Activated naive CD8-positive, alpha-beta T cell treated with anti-CD3 and anti-CD28 coated beads, Interleukin-2, amount 10 ng/mL, durations not matched to agents 7 days and 5 days (primary cell): ENCODE measurements at places on chromosomes 7 and 10. TPM values are rescaled to one million over a fixed set of nuclear protein-coding genes. Genes with fewer than 3 reads are reported as not detected.
A peak's percentile ranks its signal among the peaks of the same experiment; 100 is the strongest.

The TMEM229A gene
- not detected for total RNA-seq

The FAM3C gene
- 21.8 TPM for total RNA-seq

DNA sequence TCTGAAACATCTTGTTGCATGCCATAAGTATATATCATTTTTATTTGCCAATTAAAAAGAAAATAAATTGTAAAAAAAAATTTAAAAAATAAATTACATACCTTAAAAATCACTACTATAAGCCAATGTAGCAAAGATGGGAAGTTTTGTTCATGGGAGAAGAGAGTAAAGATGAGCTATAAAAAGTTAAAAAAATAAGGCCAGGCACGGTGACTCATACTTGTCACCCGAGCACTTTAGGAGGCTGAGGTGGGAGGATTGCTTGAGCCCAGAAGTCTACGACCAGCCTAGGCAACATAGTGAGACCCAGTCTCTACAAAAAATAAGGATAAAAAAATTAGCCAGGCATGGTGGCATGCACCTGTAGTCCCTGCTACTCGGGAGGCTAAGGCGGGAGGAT is 8.4 kb upstream of the STK32C start:
- H3K36me3 ChIP-seq = no peaks in the 10 kb centered on the region
- H3K4me3 ChIP-seq = no peak overlapping the region
- H3K4me1 ChIP-seq = peaks cover 2% of the 10 kb centered on the region
- no peak overlapping the region for H3K27ac ChIP-seq

GRCh38 chr7:97555857-97556421 is 175.9 kb upstream of the TAC1 start:
- no peak for DNase-seq
- no peaks in the 10 kb centered on the region for H3K4me1 ChIP-seq

The TCAF2 gene
- 20.9 TPM for total RNA-seq

GRCh38 chr7:55365205-55365674 is at the start of gene LANCL2:
LANCL2 (plus strand) TSS chr7:55365337; CDS start chr7:55366026, 689 bp downstream.
- peak within 1 kb of the TSS; percentile 93 for H3K4me3 ChIP-seq

GRCh38 chr10:84416245-84416555 is 87.8 kb downstream of the CCSER2 start:
- peaks cover 1% of the 10 kb centered on the region for H3K27me3 ChIP-seq
- peaks cover 11% of the 10 kb centered on the region for H3K4me1 ChIP-seq
- DNase-seq = no peak
- H3K4me3 ChIP-seq = no peak overlapping the region

- H3K4me1 ChIP-seq = no peaks in the 10 kb centered on the region
- DNase-seq = no peak
- H3K27ac ChIP-seq = no peak overlapping the region
- no peaks in the 10 kb centered on the region for H3K36me3 ChIP-seq
- H3K4me3 ChIP-seq = no peak overlapping the region
These were observed 170.4 kb downstream of the WNT2 start for GRCh38 chr7:117152213-117153007.

GRCh38 chr7:151013356-151013732 is 10.9 kb downstream of the ATG9B start:
- H3K4me1 ChIP-seq = peaks cover 62% of the 10 kb centered on the region
- peaks cover 5% of the 10 kb centered on the region for H3K36me3 ChIP-seq
- DNase-seq = no peak
- H3K27me3 ChIP-seq = no peaks in the 10 kb centered on the region
- peak overlapping the region; percentile 93 for H3K4me3 ChIP-seq
- H3K27ac ChIP-seq = peak overlapping the region; percentile 98

The PITX3 gene
- not detected for total RNA-seq

DNA sequence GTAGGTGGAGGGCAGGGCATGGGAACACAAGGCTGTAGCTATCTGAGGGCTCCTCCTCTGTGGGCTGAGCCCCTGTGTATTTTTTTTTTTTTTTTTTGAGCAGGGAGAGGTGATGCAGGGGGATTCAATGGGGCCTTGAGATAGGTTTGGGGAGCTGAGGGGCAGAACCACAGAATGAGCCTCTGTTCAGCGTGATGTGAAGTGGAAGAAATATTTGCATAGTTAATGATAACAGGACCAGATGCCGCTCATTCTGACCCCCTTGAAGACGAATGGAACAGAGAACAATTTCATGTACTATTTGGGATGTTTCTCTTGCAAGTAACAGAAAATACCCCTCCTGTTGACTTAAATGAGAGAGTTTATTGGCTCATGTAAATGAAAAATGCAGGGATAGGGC is 69.7 kb upstream of the EMX2 start:
- peaks cover 4% of the 10 kb centered on the region for H3K4me1 ChIP-seq
- H3K36me3 ChIP-seq = no peaks in the 10 kb centered on the region
- H3K4me3 ChIP-seq = no peak overlapping the region
- no peak overlapping the region for H3K27ac ChIP-seq
- DNase-seq = no peak

The ICA1 gene
- total RNA-seq = 2.4 TPM

The MPP7 gene
- total RNA-seq = 24.2 TPM

DNA sequence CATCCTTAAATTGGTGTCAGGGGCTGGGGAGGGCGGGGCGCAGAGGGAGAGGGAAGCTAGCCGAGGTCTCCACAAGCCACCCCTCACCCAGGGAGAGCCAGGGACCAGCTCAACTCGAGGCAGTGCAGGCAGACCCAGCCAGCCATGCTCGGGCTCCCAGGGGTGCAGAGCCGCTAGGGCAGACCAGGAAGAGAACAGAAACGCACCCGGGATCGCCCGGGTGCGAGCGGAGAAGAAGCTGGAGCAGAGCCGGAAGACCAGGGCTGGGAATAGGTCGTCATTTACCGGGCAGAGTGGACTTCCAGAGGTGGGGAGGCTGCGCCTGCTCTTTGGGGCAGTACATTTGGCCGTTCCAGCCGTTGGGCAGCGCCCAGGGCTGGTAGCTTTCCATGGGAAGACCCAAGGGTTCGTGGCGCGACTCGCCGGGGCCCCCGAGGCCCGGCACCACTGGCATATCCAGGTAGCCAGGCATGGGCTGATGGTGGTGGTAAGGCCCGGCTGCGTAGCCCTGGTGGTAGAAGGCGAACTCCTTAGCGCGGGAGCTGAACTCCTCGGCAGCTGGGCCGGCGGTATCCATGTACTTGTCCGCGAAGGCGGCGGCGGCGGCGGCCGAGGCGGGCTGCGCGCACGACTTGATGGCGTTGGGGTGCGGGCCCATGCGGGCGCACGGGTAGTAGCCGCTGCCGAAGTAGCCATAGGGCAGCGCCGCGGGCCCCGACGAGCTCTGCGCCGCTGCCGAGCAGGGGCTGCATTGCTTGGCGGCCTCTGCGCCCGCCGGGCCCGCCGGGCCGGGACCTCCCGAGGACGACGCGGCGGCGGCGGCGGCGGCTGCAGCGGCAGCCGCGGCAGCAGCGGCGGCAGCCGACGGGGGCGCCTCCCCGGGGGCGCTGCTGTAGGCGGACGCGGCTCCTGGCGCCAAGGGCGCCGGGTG is 755 bp downstream of the HOXA13 start:
- DNase-seq = peak; percentile 49
- peaks cover 25% of the 10 kb centered on the region for H3K4me1 ChIP-seq
- H3K27ac ChIP-seq = peak overlapping the region; percentile 30
- H3K27me3 ChIP-seq = peaks cover 85% of the 10 kb centered on the region
- peaks cover 2% of the 10 kb centered on the region for H3K36me3 ChIP-seq

The C10orf105 gene
- total RNA-seq = 0.17 TPM

DNA sequence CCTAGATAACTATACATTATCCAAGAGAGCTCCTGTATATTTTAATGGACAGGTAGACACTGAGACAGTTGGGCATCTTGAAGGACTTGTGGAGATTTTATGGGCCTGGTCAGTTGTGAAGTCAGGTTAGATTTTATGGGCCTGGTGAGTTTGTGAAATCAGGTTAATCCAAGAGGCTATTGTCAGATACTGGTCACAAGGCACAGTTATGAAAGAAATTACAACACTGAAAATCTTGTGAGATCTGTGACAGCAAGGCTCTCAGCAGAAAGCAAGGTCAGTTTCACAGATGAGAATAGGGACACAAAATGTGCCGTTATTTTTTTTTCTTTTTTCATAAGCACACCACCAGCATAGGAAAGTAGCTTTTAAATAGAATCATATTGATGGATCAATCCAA is 167.6 kb downstream of the VTI1A start:
- H3K27me3 ChIP-seq = no peaks in the 10 kb centered on the region
- no peaks in the 10 kb centered on the region for H3K4me1 ChIP-seq
- DNase-seq = no peak

The ARL3 gene
- total RNA-seq = 4.6 TPM

- no peak for DNase-seq
- peaks cover 56% of the 10 kb centered on the region for H3K4me1 ChIP-seq
- H3K36me3 ChIP-seq = peaks cover 20% of the 10 kb centered on the region
- no peaks in the 10 kb centered on the region for H3K27me3 ChIP-seq
- H3K27ac ChIP-seq = peak overlapping the region; percentile 94
These were observed 48.2 kb downstream of the APBB1IP start for GRCh38 chr10:26486304-26486703.

DNA sequence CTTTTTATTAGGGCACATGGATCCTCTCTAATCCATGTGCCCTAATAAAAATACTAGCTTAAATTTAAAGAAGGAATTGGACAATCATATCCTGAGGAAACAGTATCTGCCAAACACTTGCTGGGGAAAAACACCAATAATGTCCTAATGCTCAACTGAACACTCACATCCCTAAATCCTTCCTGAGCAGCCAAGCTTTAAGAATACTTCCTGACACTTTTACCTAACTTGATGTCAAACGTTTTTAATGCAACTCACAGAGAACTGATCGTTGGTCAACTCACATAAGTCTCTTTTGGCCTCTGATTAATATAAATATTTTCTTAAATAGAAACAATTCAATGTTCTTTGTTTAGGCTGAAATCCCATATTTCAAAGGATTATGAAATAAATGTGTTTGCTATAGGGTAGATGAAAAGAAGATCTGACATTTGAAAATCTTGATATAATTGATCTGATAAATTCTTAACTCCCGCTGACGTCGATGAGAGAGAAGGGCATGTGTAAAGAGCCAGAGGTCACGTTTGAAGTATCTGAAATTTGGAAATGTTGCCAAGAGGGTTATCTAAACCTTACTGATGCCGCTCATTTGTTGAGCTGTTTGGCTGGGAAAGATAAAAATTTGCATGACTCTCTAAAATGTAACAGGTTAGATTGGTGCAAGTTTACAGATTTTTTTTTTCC is 122.8 kb upstream of the RHOBTB1 start:
- H3K27me3 ChIP-seq = peaks cover 3% of the 10 kb centered on the region
- no peak overlapping the region for H3K4me3 ChIP-seq
- DNase-seq = no peak
- H3K36me3 ChIP-seq = no peaks in the 10 kb centered on the region
- H3K27ac ChIP-seq = no peak overlapping the region
- H3K4me1 ChIP-seq = no peaks in the 10 kb centered on the region

- H3K4me1 ChIP-seq = peaks cover 9% of the 10 kb centered on the region
- H3K27me3 ChIP-seq = peaks cover 11% of the 10 kb centered on the region
- no peak overlapping the region for H3K27ac ChIP-seq
- H3K4me3 ChIP-seq = no peak overlapping the region
These were observed 86.7 kb downstream of the LYZL2 start for GRCh38 chr10:30542895-30543288.

- no peak overlapping the region for H3K27ac ChIP-seq
- no peak for DNase-seq
- peaks cover 10% of the 10 kb centered on the region for H3K36me3 ChIP-seq
These were observed 13.9 kb downstream of the CUBN start for GRCh38 chr10:17115683-17116082.

The AS3MT gene
- 1.1 TPM for total RNA-seq

The CDK1 gene
- total RNA-seq = 97.2 TPM

DNA sequence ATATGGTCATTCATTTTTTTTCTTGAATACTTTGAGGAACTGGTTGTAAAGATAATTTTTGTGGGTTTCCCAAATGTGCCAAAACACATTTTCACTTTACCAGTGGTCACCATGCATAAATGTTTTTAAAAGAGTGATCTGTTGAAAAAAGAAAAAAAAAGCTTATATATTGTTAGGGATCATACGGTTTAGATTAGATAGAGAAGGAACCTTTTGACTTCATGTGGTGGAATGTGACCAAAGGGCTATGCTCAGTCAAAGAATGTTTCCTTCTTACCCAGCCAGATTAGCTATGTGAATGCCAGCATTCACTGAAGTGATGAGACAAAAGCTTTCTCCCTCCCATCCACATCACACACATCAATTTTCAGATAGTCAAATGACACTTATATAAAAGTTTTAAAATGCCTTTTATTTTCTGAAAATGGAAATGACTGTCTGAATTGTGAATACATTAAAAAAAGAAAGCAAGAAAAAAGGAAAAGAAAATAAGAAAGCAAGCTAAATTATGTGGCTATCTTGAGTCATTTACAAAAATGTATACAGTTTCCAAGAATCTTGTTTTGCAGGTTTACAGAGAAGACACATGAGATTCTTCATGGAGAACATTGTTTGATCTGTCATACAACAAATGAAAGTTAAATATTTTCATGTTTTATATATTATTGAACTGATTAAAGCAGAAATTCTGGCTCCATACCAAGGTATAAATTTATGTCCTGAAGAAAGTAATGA is 8.6 kb upstream of the CPED1 start:
- no peak overlapping the region for H3K4me3 ChIP-seq
- peaks cover 5% of the 10 kb centered on the region for H3K36me3 ChIP-seq
- no peaks in the 10 kb centered on the region for H3K27me3 ChIP-seq
- DNase-seq = no peak
- H3K27ac ChIP-seq = no peak overlapping the region

GRCh38 chr7:72307566-72307965 is 104.6 kb downstream of the CALN1 start:
- no peak for DNase-seq
- H3K27ac ChIP-seq = no peak overlapping the region
- no peak overlapping the region for H3K4me3 ChIP-seq
- H3K27me3 ChIP-seq = peaks cover 2% of the 10 kb centered on the region
